Stimulated activated CD4-positive, alpha-beta T cell treated with anti-CD3 and anti-CD28 coated beads, Interleukin-12 subunit alpha, Interleukin-12 subunit beta, amount 100 ng/mL, for 24 hours (primary cell): ENCODE measurements at places on chromosomes 1 and 21.

GRCh38 chr1:16138772-16139221 is 17.1 kb downstream of the EPHA2 start:
- DNase-seq, result no peak

- no peak for DNase-seq
These were observed 793.2 kb downstream of the PLA2G4A start for GRCh38 chr1:187621951-187622350.

- no peak for DNase-seq
These were observed 156.8 kb downstream of the FASLG start for GRCh38 chr1:172815740-172816139.

- no peak for DNase-seq
These were observed 114.6 kb downstream of the MRPS6 start for GRCh38 chr21:34187935-34188334.

GRCh38 chr1:18940303-18941020 is 16.0 kb downstream of the IFFO2 start:
- DNase-seq, result no peak

DNA sequence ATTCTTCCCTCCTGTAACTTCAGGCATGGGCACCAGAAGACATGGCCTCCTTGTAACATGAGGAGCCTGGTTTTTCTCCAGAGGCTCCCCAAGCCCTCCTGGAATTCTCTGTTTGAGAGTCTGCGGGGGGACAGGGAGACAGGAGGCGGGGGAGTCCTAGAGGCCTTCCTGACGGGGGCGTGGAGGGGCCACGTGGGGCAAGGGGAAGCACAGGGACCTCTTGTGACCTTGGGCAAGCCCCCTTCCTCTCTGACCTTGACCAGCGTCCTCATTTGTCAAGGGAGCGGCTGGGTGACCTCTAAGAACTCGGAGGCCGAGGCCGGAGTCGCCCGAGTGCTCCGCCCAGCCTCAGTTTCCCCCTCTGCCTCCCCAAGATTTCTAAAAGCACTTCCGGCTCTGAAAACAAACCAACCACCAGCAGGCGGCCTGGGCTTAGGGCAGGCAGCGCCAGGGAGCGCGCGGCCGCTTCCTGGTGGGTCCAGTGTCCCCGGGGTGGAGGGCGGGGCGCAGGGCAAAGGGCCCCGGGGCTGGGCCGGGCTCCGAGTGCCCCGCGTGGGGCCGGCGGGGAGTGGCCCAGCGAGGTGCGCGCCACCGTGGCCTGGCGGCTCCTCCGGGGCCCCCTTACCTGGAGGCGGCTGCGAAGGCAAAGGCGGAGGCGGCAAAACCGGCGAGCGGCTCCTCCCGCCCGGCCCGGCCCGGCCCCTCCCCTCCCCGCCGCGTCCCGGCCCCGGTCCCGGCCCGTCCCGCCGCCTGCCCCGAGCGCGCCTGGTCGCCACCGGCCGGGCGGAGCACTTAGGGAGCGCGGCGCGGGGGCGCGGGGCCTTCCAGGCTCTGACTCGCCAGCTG is at the start of gene TMCO4:
Gene TMCO4 (minus strand): TSS at position 687 of the 846 bp plus-strand sequence. CDS start 19,158 bp downstream, outside the sequence.
- peak; percentile 48 for DNase-seq

- DNase-seq, result no peak
These were observed 8.7 kb upstream of the C2CD2 start for GRCh38 chr21:41962425-41962966.

DNA sequence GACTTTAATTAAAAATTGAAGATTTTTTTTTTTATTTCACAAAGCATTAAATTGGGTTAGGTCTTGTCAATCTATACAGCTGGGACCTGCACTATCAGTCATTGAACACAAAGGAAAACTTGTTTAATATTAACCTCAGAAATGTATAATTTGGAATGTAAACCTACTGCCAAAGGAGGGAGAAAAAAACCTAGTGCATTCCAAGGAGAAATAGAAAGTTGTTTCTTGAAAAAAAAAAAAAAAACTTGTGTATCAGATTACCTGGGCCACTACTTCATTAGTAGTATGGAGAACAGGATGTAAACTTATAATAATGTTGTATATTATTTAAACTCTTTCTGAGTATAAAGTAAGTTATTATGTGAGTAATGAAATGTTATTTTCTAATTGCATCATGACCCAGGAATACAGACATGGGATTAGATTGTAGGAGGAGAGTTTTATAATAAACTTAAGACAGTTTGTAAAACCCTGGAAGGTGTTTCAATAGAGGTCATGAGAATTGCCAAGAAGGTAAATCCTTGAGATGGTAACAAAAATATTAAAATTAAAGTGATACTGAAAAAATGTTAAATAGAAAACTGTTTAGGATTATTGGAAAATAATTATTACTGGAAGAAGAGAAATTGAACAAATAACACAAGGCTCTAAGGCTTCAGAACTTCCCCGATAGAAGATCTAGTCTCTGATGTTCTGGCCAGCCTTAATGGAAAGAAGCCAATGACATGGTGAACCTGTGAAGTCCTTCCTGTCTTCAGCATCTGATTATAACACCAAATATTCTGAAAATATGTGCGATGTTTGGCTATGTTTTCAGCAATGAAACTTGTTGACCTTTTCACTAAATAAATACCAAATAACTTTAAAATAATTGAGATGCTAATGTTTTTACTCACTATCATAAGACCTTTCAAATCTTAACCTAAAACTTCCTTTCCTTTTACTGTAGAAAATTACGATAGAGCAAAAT is 412.8 kb upstream of the LYPLAL1 start:
- DNase-seq, result no peak

DNA sequence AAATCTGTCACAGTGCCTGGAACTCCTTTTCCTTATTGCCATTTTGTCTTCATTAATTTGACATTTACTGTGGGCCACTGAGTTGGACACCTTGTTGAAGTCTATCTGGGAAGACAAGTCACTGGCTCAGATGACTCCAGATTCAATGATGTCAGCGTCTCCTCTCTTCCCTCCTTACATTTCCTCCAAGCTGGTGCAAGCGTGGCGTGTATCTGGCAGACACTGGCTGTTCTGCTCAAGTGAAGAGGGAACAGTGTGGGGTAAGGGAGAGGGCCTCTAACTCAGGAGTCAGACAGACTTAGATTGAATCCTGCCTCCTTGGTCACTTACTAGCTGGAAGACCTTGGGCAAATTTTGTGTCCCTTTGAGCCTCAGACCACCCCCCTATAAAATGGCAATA is 8.7 kb upstream of the ZNF691 start:
- DNase-seq, result no peak

- DNase-seq, result no peak
These were observed 66.9 kb downstream of the PHTF1 start for GRCh38 chr1:113692342-113692741.

DNA sequence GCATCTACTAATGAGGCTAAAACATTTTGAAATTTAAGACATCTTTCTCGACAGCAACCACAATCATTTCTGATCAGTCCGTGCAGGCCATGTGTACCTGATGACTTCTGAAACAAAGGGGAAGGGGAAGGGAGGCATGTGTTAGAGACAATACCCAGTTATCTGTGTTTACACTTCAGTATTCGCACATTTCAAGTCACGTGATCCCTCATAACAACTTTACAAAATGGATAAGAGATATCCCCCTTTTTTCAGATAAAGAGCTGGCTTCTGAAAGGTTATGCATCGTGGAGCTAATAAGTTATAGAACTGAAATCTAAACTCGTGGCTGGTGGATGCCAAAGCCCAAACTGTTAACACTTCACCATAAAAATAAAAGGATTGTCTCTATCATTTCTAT is 175.7 kb downstream of the CHRM3 start:
- no peak for DNase-seq

- DNase-seq, result no peak
These were observed 302.4 kb upstream of the NR5A2 start for GRCh38 chr1:199725002-199725565.

DNA sequence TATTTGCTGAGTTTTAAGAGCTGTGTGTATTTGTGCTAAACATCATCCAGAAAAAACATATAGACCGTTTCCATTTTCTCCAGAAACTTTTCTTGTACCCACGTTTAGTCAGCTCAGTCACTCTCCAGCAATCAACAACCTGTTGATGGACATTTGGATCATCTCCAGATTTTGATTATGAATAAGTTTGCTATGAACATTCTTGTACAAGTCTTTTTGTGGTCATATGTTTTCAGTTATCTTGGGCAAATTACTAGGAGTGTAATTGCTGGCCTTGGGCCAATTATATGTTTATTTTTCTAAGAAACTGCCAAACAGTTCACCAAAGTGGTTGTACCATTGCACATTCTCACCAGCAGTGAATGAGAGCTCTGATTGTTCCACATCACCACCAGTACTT is 221.8 kb downstream of the CENPF start:
- DNase-seq, result no peak

DNA sequence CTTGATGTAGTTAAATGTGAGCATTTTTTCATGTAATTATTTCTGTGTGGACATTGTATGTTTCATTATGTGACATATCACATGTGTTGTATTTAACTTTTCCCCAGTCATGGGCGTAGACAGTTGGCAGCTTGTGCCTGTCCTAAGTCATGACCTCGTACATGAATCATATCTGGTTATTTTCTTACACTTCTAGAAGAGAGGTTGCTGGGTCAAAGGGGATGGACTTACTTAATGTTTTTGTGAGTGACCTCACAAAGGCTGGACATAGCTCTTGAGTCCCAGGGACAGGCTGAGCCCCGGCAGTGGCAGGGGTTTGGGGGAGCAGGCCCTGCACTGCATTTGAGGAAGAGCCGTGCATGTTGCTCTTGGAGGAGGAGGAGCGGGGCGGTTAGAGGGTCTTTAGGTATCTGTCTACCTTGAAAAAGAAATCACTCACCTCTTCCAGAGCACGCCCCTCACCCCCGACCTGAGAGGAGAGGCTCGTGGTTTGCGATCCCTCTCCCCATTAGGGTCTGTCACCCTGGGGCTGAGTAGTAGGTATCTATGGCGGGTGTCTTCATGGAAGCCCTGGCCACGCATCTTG is 16.4 kb downstream of the IFNGR2 start:
- no peak for DNase-seq

GRCh38 chr1:7583291-7584096 is 187.6 kb upstream of the VAMP3 start:
- no peak for DNase-seq

- DNase-seq, result no peak
These were observed 34.7 kb upstream of the AK4 start for GRCh38 chr1:65113298-65113697.

DNA sequence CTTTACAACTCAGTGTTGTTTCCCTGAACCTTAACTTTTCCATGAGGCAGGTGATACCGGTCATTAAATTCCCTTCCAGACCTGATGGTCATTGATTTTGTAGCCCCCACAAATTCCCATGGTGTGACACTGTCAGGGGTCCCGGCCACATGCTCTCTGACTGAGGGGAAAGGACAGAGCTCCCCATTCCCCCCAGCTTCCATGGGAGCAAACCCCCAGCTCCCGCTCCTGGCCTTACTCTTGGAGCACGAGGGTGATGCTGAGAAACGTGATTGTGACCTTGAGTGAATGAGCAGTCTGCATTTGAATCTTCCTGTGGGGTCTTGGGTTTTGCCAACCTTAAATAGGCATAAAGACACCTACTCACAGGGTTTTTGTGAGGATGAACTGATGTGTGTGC is 366.8 kb downstream of the RPS6KC1 start:
- no peak for DNase-seq

DNA sequence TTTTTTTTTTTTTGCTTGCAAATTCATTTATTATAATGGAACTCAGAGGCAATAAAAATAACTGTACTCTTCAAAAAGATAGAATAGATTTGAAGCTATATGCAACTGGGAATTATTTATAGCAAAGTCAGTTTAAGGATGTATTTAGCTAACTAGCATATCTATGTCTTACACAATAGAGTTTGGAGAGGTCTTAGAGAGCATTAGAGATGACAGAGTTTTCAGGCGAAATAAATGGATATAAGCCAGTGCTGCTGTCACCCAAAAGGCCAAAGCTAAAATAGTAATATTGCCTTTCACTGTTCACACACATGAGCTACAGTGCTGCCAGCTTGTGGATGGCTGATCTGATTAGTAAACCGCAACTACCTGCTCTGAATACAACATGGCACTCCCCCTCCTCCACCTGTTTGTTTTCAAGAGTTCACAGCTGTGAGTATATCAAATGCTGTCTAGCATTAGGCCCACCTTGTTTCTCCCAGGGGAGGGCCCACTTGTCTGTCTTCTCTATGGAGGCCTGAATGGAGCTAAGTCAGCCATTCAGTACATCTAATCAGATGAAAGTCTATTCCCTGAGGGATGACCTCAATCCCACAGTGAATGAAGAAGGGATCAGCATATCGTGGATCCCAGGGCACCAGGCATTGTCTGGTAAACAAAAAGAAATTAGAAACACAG is 25.2 kb upstream of the SSX2IP start:
- DNase-seq, result no peak

- no peak for DNase-seq
These were observed 132.0 kb upstream of the ZBTB40 start for GRCh38 chr1:22319608-22320007.

DNA sequence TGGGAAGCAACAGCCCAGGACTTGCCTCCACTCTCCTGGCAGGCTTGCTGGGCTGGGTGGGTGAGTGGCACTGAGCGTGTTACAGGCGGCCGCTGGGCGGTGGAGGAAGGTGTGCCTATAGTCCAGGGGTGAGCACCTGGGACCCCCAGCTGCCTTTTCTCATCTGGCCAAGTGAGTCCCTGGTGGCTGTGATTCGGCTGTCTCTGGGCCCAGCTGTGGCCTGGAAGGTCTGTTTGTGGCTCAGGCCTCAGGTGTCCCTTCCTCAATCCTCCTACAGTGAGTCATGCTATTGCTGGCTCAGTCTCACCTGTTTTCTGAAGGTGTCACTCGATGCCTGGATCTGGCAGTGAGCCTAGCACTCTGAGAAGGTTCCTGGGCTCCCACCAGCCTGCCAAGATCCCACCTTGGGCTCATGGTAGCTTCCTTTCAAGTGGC is 564.2 kb downstream of the PTPRU start:
- no peak for DNase-seq

DNA sequence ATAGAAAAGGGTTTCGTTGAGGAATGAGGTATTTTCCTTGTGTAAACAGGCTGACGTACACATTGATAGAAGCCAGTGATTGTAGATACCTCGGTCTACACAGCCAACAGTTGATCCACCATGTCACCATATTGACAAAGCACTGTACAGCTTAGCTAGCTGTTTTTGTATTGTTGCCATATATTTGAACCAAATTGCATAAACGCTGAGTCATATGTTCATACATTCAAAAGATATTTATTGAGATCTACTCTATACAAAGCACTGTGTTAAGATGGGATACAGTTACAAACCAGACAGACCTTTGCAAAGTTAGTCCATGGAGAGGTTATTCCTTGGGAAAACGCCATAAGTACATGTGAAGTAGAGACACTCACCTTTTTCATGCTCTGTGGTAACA is 132.4 kb upstream of the ATP1B1 start:
- DNase-seq, result no peak

DNA sequence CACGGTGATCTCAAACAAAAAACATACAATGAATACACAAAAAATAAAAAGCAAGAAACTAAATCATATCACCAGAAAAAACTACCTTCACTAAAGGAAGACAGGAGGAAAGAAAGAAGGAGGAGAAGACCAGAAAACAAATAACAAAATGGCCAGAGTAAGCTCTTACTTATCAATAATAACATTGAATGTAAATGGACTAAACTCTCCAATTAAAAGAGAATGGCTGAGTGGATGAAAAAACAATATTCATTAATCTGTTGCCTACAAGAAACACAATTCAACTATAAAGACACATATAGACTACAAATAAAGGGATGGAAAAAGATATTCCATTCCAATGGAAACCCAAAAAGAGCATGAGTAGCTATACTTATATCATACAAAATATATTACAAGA is 27.2 kb downstream of the LRIF1 start:
- no peak for DNase-seq
